ENCODE measurements at places on chromosomes 13 and 19. TPM values are rescaled to one million over a fixed set of nuclear protein-coding genes. Genes with fewer than 3 reads are reported as not detected.

Gene PTGER1
- not detected for total RNA-seq

GRCh38 chr13:29516880-29517279 lies 78.6 kb downstream of the SLC7A1 start:
- no peaks in the 10 kb centered on the region for H3K27me3 ChIP-seq
- no peaks in the 10 kb centered on the region for H3K4me1 ChIP-seq
- H3K36me3 ChIP-seq: peaks cover 86% of the 10 kb centered on the region
- no peak for DNase-seq

- H3K4me3 ChIP-seq: no peak overlapping the region
- H3K27ac ChIP-seq: no peak overlapping the region
- peaks cover 4% of the 10 kb centered on the region for H3K36me3 ChIP-seq
- peaks cover 28% of the 10 kb centered on the region for H3K4me1 ChIP-seq
- no peaks in the 10 kb centered on the region for H3K27me3 ChIP-seq
Measured at GRCh38 chr19:54444737-54445136, 4.3 kb upstream of the LENG8 start.

GRCh38 chr19:41895745-41896580 lies 13.0 kb downstream of the ARHGEF1 start:
- peaks cover 5% of the 10 kb centered on the region for H3K4me1 ChIP-seq
- H3K36me3 ChIP-seq: peaks cover 31% of the 10 kb centered on the region
- no peak overlapping the region for H3K27ac ChIP-seq
- H3K4me3 ChIP-seq: no peak overlapping the region

Gene SLC6A16
- total RNA-seq: 0.07 TPM

DNA sequence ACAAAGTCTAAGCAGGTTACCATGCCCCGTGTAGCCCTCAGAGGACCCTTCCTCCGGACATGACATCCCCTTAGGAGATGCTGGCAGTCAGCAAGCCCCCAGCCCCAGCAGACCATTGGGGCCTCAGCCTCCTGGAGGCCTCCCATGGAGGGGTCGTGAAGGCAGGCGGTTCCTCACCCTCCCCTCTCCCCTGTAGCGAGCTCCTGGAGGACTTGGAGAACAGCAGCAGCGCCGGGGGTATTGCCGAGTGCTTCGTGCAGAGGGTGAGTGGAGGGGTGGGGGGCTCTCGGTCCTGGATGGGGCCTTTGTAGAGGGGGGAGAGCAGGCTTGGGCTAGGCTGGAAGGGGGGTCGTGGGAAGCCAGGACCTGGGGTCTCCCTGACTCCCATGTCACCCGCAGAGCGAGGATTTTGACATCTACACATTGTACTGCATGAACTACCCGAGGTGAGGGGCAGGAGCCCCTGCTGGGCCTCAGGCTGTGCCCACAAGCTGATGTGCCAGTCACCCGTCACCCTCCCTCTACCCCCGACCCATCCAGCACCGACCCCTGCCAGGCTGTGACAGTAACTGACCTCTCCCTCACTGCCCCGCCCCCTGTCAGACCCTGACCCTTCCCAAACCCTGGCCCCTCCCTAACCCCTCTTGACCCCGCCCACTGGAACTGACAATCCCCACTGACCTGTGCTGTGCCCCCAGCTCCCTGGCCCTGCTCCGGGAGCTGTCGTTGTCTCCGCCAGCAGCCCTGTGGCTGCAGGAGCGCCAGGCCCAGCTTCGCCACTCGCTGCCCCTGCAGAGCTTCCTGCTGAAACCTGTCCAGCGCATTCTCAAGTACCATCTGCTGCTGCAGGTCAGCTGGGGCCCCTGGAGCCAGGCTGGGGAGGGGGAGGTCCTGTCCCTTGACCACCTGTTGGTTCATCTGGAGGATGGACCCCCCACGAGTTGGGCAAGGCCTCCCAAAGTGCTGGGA lies 4.0 kb downstream of the PLEKHG2 start:
- no peak for DNase-seq
- H3K4me1 ChIP-seq: peaks cover 34% of the 10 kb centered on the region
- peaks cover 4% of the 10 kb centered on the region for H3K36me3 ChIP-seq
- no peak overlapping the region for H3K4me3 ChIP-seq

GRCh38 chr19:49616532-49616931 lies 23.4 kb downstream of the RRAS start:
- H3K36me3 ChIP-seq: peaks cover 51% of the 10 kb centered on the region
- H3K27me3 ChIP-seq: no peaks in the 10 kb centered on the region
- DNase-seq: no peak
- peaks cover 17% of the 10 kb centered on the region for H3K4me1 ChIP-seq

GRCh38 chr13:99501848-99502301 lies 603 bp downstream of the TM9SF2 start:
- H3K27ac ChIP-seq: peak overlapping the region; percentile 88
- peak overlapping the region; percentile 72 for H3K4me3 ChIP-seq
- DNase-seq: no peak
- H3K27me3 ChIP-seq: no peaks in the 10 kb centered on the region

GRCh38 chr13:97280478-97280877 lies 58.3 kb downstream of the MBNL2 start:
- no peak for DNase-seq
- H3K36me3 ChIP-seq: peaks cover 59% of the 10 kb centered on the region
- no peaks in the 10 kb centered on the region for H3K27me3 ChIP-seq
- peaks cover 82% of the 10 kb centered on the region for H3K4me1 ChIP-seq
- no peak overlapping the region for H3K4me3 ChIP-seq

Gene SMAD9
- 6.3 TPM for total RNA-seq

DNA sequence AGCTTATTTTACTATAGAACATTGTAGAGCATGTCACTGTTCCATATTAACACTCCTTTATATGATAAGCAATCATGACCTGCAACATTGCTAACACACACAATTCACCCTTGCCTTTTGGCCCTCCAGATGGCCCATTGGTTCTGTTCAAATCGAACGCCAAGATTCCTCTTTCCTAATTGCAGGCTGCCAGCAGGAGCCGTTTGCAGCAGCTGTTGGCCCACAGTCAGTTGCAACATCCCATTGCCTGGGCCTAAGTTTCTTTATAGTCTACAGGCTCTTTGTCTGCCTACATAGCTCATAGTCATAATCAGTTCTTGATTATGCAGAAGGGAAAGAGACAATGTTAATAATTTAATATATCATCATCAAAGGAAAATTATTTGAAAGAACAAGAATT lies 37.6 kb downstream of the KCTD12 start:
- DNase-seq: no peak
- no peaks in the 10 kb centered on the region for H3K4me1 ChIP-seq
- no peaks in the 10 kb centered on the region for H3K27me3 ChIP-seq
- H3K27ac ChIP-seq: no peak overlapping the region
- no peak overlapping the region for H3K4me3 ChIP-seq
